Smooth muscle cell of the brain vasculature (primary cell): ENCODE measurements at places on chromosomes 5 and 9.

DNA sequence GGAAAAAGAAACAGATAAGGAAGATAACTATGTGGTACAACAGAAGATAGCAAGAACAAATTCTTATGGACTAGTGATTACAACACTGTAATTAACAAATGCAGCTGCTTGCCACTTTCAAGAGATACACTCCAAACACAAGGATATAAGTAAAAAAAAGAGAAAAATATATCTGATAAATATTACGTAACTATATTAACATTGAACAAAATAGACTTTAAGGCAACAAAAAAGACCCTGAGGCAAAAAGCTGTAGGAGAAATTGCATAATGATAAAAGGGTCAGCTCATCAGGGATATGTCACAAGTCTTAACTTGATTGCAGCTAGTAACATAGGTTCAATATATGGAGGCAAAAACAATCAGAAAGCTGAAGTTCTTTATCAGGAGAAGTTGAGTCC is 51.3 kb upstream of the RNF130 start:
- no peak for DNase-seq

- DNase-seq, result no peak
These were observed 75.6 kb downstream of the PRRT1B start for GRCh38 chr9:131620764-131621520.

- DNase-seq, result no peak
These were observed 24.0 kb downstream of the GALNT10 start for GRCh38 chr5:154214371-154215106.

GRCh38 chr5:132253452-132254320 is 3.8 kb upstream of the PDLIM4 start:
- no peak for DNase-seq

DNA sequence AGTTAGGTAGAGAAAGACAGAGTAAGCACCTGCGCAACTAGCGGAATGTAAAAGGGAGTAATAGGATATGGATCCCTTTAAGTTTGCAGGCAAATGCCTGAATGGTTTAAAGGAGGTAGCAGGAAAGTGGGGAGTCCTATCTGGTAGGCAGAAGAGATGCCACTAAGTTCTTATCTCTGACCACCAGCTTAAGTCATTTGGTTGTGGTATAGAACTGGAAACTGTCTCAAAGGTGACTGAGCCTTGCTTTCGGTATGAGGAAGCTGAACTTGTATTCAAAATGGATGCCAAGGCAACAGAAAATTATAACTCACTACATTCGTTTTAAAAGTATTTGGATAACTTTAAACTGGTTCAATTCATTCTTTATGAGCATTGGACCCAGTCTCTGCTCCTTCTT is 475.6 kb downstream of the DMRTA1 start:
- DNase-seq, result no peak

DNA sequence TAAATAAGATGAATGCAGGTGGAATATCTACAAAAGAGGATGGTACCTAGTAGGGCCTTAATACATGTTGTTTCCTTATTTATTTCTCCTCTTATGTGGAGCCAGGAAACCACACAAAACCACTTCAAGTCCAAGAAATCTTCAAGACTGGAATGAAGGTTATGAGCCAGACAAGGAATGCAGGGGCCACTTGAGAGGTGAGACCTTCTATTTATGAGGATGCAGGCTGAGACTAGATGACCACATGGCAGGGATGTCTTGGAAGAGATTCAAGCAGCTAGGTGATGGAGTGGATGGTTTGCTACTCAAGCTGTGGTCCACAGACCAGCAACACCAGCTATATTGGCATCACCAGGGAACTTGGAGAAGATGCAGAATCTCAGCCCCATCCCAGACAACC is 92.2 kb downstream of the TNC start:
- no peak for DNase-seq

- no peak for DNase-seq
These were observed 159.3 kb downstream of the SPATA31D1 start for GRCh38 chr9:82147798-82148425.

DNA sequence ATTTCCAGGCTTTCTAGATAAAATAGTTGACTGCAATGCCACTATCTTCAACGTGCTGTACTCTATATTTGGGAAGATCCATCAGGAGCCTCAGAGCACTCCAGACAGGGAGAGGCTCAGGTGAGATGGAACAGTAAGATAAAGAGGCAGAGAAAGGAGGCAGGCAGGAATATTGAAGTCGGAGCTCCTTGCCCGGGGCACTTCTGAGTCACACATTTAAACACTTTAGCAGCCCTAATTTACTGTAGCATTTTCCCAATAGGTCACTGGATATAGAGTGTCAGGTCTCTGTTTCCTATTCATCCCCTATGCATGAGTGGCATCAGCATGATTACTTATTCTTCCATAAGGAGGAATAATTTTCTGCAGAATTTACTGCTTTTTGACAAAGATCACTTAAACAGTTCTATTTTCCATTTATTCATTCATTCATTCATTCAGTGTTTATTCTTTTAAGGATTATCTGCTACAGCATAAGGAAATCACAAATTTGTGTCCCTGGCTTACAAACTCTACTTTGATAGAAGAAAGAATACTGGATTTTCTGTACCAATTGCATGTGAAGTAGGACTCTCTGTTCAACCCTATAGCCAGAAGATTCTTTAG is 170.7 kb downstream of the MAPKAP1 start:
- no peak for DNase-seq

GRCh38 chr5:174724484-174725260 is at the start of gene MSX2:
TSS of gene MSX2 (plus strand) at chr5:174724582. CDS start at chr5:174724660, 78 bp downstream.
- peak; percentile 61 for DNase-seq

DNA sequence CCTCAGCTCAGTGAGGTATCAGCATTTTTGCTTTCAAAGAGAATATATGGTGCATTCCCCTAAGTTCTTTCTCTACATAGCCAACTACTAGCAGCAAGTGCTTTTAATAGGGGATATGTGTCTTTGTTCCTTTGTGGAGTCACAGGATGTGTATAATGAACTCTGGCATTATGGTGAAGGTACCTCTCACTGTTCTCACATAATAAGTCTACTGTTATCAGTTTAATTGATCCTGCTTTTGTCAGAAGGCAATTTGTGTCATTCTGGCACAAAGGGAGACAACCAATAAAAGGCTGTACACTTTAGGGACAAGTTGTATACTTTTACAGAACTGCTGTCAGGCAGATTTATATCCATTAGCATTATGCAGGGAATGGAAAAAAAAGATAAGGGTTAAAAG is 531.4 kb upstream of the RIOK2 start:
- no peak for DNase-seq
